Bone marrow (tissue), 2 donors: ENCODE measurements at places on chromosomes 5 and 9.
A peak's percentile ranks its signal among the peaks of the same experiment; 100 is the strongest.

GRCh38 chr9:87771316-87772006 is 45.5 kb downstream of the CTSL start:
- DNase-seq: no peak

DNA sequence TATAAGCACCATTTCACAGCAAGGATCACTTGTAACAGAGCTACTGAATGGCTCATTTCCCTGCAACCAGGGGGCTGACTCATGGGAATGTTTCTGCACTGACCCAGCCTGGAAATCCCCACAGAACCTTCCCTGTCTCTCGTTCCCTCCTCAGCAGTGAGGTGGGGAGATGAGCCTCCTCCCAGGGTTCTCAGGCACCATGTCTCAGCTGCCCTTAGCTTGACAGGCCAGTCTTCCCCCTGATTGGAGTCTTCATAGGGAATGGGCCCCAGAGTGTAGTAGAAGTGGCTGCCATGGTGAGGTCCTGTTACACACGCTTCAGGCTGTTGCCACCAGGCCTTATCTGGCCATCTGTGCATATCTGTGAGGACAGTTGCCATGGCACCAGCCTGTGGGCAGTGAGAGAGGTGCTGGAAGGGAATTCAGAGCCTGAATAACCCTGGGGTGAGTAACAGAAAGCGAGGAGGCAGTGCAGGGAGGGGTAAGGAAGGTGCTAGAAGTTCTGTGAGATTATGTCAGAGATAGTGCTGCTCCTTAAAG is 324.4 kb downstream of the ENC1 start:
- DNase-seq: peak; percentile 22

DNA sequence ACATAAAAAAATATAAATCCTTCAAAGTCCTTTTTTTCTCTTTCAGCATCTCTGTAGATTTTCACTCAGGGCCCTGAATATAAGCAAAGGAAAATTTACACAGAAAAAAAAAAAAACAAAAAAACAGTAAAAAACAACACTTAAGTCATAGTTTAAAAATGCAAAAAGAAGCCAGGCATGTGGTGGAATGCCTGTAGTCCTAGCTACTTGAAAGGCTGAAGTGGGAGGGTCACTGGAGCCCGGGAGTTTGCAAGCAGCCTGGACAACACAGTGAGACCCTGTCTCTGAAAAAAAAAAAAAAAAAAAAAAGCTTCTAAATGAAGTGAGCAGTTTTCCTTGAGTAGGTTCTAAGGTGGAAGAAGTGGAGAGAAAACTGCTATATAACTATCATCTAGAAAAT is 55.0 kb upstream of the BNC2 start:
- no peak for DNase-seq

GRCh38 chr5:176810081-176810597 is at the start of gene UNC5A:
UNC5A (plus strand) TSS chr5:176810559; CDS start chr5:176810751, 192 bp downstream.
- DNase-seq: no peak

DNA sequence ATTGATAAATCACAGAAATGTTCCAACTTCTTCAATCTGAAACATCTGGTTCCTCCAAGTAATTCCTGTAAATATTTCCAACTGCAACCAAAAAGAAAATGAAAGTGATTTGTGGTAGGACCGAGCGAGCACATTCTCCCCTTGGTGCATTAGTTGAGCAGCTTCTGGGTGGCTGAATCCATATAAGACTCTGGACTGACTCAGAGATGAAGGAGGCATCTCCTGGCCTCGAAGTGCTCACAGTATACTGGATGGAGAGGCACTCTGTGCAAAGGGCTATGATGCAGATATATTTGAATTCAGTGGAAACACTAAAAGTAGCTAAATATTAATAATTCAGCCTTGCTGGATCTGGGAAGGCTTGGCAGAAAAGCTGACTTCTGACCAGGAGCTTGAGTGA is 265.0 kb downstream of the MARCHF11 start:
- no peak for DNase-seq

GRCh38 chr9:130448035-130448624 is 3.4 kb downstream of the ASS1 start:
- DNase-seq: no peak

GRCh38 chr9:94717761-94718160 is 8.7 kb upstream of the AOPEP start:
- DNase-seq: no peak

- no peak for DNase-seq
Observed at GRCh38 chr5:134462761-134463160, 51.1 kb upstream of the CDKN2AIPNL start.

DNA sequence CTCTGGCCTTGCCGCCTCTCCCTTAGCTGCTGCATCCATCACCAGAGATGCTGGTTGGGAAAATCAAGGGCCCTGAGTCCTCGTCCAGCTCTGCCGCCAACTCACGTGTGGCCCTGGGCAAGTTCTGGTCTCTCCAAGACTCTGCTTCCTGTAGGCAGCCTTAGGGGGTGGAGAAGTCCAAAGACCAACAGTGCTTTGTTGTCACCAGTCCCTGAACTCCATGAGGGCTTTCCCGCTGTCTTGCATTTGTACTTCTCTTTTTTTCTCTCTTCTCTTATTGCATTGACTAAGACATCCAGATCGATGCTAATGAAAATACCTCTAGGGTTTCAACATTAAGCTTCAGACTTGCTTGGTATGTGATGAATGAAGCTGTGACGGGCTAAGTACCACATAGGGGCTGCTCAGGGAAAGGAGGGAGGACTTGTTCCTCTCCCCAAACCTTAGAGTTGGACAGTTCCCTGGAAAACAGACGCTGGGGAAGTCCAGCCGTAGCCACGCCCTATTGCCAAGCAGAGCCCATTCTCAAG is 63.7 kb upstream of the STXBP1 start:
- no peak for DNase-seq

DNA sequence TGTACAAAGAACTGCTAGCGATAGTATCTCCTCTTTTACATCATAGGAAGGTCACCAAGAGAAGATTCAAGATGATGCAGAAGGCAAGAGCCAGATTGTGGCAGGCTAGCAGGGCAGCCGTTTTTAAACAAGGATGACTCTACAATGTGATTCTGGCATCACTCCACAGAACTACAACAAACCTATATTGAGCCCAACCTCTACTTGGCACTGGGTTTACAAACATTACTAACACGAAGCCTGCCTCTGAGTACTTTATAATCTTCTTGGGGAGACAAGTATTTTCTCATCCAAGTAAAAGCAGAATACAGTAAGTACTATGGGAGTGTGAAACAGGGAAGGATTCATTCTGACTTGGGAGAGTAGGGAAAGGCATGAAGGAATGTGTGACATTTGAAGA is 448.6 kb downstream of the ZNF608 start:
- DNase-seq: no peak

DNA sequence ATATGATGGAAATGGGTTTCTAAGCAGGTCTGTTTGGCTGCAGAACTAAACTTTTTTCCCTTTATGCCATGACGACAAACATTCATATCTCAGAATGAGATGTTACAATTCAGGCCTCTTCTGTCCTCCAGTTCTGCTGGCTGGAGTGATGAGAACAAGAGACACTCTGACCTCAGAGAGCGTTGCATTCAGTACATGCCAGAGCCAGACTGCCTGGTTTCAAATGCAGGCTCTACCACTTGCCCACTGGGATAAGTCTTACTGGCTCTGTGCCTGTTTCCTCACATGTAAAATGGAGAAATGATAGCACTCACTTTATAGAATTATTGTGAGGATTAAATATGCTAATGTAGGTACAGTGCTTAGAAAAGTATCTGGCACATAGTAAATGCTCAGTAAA is 24.8 kb upstream of the TOMM5 start:
- DNase-seq: no peak

DNA sequence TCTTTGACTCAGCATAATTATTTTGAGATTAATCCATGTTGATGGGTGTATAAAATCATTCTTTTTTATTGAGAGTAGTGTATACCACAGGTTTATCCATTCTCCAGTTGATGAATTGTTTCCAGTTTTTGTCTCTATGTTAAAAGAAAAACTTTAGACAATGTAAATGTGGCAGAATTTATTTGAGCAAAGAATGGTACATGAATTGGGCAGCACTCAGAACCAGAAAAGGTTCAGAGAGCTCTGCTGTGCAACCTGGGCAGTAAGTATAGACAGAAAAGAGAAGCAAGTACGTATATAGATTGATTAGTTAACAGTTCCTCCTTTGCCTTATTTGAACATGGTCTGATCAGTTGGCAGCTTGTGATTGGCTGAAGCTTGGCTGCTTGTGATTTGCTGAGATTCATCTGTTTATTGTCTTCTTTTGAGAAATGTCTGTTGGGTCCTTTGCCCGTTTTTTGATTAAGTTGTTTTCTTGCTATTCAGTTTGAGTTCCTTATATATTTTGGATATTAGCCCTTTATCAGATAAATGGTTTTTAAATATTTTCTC is 41.4 kb downstream of the CDC42SE2 start:
- DNase-seq: no peak

- DNase-seq: no peak
Observed at GRCh38 chr9:85377731-85378289, 363.9 kb downstream of the AGTPBP1 start.

- no peak for DNase-seq
Observed at GRCh38 chr5:153308282-153308681, 182.2 kb upstream of the GRIA1 start.

DNA sequence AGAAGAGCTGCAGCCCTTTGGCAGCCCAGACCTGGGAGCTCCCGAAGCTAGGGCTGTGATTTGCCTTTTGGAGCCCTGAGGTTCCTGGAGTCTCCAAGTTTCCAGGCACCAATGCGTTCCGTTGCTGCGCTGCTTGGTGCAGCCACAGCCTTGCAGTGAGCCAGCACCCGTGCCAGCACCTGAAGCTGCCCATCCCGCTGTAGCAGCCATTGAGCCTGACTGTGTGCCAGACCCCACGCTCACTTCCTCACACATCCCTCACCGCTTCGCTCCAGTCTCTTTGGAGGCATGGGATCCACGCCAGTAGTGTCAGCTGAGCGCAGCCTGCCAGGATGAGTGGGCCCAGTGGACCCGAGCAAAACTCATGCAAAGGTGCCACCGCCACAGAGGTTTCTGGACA is 22.5 kb upstream of the C9orf72 start:
- no peak for DNase-seq

- DNase-seq: no peak
Observed at GRCh38 chr5:179430193-179431175, 85.2 kb upstream of the ADAMTS2 start.

- no peak for DNase-seq
Observed at GRCh38 chr9:134560206-134560605, 81.4 kb upstream of the COL5A1 start.

GRCh38 chr5:139649082-139649991 is 1.2 kb downstream of the CXXC5 start:
- DNase-seq: peak; percentile 49

DNA sequence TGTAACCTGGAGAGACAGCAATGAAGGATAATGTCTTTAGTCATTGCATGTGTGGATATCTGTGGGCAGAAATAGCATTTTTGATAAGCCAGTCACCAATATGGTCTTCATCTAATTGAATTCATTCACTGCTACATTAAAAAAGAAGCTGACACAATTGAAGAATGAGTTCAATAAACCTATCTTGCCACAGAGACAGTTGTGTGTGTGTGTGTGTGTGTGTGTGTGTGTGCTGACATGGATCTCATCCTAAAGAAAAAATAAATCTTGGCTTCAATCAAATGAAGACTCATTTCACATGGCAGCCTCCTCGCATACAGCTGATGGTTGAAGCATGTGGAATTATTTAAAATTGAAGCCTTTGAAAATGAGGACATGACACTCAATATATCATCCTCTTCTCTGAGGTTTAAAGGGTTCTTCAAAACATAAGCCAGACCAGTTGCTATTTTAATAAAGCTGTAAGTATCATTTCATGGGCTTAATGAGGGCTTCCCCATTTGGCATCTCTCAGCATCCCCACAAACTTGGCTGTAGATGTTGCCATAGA is 118.5 kb upstream of the PTPN3 start:
- DNase-seq: no peak

DNA sequence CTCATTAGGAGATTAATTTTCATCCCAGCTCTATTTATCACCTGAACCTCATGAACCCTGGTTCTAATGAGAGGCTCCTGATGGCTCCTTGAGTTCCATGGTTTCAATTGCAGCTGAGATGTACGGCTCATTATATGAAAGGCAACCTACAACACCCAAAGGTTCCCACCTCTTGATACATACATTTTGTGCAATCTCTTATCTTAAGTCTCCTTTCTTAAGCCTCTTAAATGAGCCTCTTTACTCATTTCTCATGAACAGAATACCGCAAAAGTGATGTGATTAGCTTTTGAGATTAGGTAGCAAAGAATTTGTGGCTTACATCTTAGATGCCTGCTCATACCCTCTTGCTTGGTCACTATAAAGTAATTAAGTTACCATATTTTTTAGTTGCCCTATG is 1964.0 kb upstream of the CDH6 start:
- DNase-seq: no peak

- no peak for DNase-seq
Observed at GRCh38 chr9:33139421-33140228, 27.5 kb downstream of the B4GALT1 start.

- no peak for DNase-seq
Observed at GRCh38 chr5:61582887-61583286, 250.8 kb downstream of the ZSWIM6 start.

- no peak for DNase-seq
Observed at GRCh38 chr5:1511651-1512540, 11.9 kb downstream of the LPCAT1 start.

DNA sequence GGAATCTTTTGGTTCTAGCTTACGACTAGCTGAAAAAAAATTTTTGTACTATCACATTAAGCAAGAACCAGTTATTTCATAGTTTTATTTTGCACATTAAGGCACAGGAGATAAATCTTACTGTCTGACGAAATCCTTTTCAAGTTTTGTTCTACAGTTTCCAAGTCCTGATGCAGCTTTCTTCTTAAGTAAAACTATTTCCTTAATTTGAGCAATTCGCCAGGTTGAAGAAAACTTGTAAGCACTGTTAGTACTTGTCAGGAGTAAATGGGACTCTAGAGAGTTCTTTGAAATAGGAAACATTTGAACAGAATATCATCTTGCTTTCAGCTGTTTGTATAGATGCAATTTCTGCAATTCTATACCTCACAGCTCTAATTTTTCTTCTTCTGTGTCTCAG is 318.8 kb upstream of the ELAVL2 start:
- DNase-seq: no peak

DNA sequence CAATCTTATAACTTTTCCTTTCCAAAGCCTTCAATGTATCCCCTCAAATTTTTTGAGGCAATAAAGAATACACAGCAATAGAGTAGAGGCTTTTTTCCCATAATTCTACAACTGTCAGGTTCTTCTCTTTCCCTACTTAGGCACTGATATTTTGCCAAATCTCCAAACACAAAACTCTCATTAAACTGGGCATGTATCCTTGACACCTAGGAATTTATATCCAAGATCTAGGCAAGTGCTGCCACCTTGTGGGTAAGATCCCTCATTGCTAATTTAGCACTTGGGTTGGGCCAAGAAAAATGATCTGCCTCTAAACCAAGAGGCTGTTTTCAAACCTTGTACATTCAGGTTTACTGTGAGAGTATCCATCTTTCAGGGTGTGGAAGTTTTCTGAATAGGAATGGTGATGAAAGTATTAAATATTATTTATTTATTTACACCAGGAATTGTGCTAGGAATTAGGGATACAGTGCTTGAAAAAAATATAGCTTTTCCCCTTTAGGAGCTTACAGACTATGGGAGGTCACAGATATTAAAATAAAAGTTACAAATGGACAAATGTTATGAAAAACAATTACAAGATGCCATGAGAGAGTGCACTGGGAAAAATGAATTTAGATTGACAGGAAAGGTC is 17.6 kb downstream of the TSTD2 start:
- peak; percentile 28 for DNase-seq

GRCh38 chr5:56763711-56764466 is 51.5 kb upstream of the MAP3K1 start:
- DNase-seq: no peak
